ENCODE measurements at places on chromosomes 1 and 21.

DNA sequence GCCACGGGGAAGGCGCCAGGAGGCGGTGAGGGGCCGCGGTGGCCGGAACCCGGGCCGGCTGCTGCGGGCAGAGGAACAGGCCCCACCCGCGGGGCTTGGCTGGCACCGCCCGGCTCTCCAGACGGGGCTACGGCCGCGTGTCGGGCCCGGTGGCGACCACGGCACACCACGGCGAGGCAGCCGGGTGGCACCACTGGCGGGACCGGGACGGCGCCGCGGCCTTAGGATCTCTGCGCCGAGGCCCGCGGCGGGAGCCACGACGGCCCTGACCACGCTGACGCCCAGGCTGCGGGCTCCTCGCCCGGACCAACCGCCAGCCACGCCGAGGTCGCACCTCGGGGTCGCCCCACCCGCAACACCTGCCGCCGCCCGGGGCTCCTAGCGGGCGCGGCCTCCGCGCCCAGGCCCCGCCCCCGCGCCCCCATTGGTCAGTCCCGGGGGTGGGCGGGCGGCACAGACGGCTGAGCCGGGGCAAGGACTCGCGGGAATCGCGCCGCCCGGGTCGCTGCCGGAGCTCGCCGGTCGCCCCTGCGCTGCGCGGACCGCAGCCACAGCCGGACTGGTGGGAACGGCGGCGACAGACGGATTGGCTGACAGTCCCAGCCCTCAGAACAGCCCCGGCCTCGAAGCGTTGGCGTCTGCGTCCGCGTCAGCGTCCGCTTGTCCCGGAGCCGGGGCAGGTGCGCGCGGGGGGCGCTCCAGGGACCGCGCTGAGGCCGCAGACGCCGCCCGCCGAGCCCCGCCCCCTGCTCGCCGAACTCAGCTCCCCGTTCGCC, at the start of gene BMP8A:
TSS of gene BMP8A (plus strand) at position 491 of the 776 bp plus-strand sequence. CDS start 356 bp downstream, outside the sequence.
- peak; percentile 74 for DNase-seq

GRCh38 chr1:173852105-173852504, 15.7 kb downstream of the GAS5 start:
- no peak for DNase-seq

DNA sequence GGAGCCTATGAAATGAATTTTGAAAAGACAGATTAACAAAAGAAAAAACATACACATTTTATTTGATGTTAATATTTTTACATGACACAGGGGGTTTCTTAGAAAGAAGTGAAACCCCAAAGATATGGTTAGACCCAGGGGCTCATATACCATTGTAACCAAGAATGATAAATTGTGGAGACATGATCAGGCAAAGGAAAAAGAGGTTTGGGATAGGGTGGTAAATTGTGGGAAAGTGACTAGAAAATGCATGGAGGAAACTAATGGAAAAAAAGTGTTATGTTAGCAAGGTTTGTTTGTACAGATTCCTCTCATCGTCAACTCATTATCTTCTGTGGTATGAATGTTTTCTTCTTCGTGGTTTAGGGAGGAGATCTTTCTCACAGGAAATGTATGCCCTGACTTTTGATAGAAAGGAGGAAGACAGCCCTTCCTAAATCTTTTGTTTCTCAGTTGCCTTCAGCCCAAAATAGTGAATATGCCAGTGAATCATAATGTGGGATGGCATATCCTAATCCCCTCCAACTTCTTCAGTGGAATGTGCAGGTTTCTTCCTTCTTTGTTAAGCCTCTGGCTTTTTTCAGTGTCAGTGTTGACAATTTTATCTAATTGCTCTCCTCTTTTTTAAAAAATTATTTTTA, 140.4 kb upstream of the UBE2U start:
- DNase-seq, result no peak

- no peak for DNase-seq
These were observed 165.8 kb upstream of the RAB4A start for GRCh38 chr1:229105109-229105508.

- no peak for DNase-seq
These were observed 56.0 kb upstream of the CCDC190 start for GRCh38 chr1:162916821-162917613.

DNA sequence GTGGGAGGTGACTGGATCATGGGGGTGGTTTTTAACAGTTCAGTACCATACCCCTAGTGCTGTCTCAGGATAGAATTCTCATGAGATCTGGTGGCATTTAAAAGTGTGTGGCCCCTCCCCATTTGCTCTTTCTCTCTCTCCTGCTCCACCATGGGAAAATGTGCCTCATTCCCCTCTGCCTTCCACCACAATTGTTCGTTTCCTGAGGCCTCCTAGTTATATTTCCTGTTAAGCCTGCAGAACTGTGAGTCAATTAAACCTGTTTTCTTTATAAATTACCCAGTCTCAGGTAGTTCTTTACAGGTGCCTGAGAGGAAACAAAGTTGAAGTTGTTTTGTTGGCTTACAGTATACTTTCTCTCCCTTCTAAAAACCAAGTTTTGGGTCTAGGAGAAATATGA, 23.1 kb upstream of the SLC22A15 start:
- DNase-seq, result no peak

- DNase-seq, result peak; percentile 69
These were observed 241.0 kb downstream of the KCNJ6 start for GRCh38 chr21:37675202-37675801.

- DNase-seq, result no peak
These were observed 60.1 kb upstream of the FAM89A start for GRCh38 chr1:231099996-231100767.

DNA sequence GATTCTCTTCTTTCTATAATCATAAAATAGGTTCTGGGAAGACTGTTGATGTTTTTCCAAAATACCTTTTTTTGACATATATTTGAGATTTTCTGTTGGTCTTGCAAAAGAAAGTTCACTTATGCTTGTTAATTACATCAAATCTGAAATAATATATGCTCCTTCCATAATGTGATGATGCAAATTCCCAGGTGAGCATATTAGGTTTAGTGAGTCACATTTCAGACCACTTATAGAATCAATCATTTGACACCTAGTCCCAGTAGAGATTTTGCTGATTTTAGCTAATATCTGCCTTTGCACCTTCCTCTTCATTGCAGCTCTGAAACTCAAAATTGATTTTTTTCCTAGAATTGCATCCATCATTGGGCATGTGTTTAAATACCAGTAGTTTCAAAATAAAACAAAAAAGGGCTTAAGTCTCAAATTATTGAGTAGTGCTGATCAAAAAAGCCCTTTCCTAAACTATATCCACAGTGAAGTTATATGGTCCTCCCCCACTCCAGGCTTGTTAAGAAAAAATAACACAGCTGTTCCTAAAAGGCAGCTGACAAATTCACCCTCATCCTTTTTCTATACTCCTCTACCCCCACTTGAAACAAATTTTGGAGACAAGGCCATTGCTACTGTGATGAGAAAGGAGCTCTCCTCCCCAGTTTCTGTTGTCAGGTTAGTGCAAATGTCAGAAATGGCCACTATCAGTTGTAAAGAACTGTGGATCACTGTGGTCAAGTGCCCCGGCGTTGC, 37.1 kb upstream of the KCNQ4 start:
- no peak for DNase-seq

GRCh38 chr1:94247138-94248094, 10.0 kb upstream of the ARHGAP29 start:
- peak; percentile 39 for DNase-seq

Measured in activated CD4-positive, alpha-beta T cell treated with anti-CD3 and anti-CD28 coated beads, Interleukin-2, amount 50 U/mL, for 48 hours (primary cell).